ENCODE measurements at places on chromosomes 4 and X. TPM values are rescaled to one million over a fixed set of nuclear protein-coding genes. Genes with fewer than 3 reads are reported as not detected.

DNA sequence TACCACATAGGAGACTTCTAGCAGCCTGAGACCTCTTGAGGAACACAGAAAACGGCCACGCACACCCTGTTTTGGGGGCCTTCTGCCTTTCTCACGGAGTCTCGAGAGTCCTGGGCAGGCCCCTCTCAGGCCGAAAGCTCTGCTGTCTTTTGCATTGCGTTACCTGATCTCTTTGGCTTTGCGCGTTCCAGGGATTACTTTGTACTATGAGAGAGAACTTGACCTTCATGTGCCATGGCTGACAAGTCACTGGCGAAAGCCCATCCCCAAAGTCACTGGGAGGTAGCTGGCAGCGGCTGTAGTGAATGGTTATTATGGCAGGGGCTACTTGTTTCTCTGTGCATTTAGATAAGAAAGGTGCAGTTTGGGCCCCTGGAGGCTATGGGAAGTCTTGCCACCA lies 8.0 kb upstream of the NAT8L start:
- H3K4me1 ChIP-seq, result peaks cover 7% of the 10 kb centered on the region
- no peak for DNase-seq
- H3K27ac ChIP-seq, result no peak overlapping the region
- H3K36me3 ChIP-seq, result no peaks in the 10 kb centered on the region
- H3K27me3 ChIP-seq, result no peaks in the 10 kb centered on the region
- H3K4me3 ChIP-seq, result no peak overlapping the region

GPR143 gene
- 0.59 TPM for total RNA-seq

DNA sequence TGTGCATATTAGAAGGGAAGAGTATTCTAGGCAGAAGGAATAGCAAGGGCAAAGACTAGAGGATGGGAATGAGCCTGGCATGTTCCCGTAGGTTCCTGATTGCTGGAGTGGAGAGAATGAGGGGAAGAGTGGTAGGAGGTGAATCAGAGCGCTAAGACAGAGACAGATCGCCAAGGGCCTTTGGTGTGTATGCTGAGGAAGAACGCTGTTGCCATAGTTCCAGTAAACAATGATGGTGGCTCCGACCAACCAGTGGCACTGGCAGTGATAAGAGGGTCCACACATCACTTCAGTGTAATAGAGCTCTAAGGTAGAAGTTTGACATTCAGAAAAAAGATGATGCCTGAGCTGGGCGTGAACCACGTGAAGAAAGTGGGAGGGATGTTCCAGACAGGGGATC lies 966 bp downstream of the TBC1D25 start:
- no peaks in the 10 kb centered on the region for H3K36me3 ChIP-seq
- H3K4me3 ChIP-seq, result peak overlapping the region; percentile 71
- H3K4me1 ChIP-seq, result no peaks in the 10 kb centered on the region
- no peak for DNase-seq

- H3K4me1 ChIP-seq, result no peaks in the 10 kb centered on the region
- no peaks in the 10 kb centered on the region for H3K36me3 ChIP-seq
- no peak overlapping the region for H3K4me3 ChIP-seq
- no peak overlapping the region for H3K27ac ChIP-seq
These were observed 17.6 kb upstream of the WAS start for GRCh38 chrX:48665991-48666390.

PDCL2 gene
- not detected for total RNA-seq

UTP14A gene
- 16.0 TPM for total RNA-seq

GRCh38 chr4:36064117-36064516 lies 180.2 kb downstream of the ARAP2 start:
- H3K27ac ChIP-seq, result no peak overlapping the region
- no peaks in the 10 kb centered on the region for H3K27me3 ChIP-seq
- H3K4me3 ChIP-seq, result no peak overlapping the region
- H3K36me3 ChIP-seq, result no peaks in the 10 kb centered on the region
- H3K4me1 ChIP-seq, result no peaks in the 10 kb centered on the region

GRCh38 chr4:52982255-52982945 lies 120.3 kb downstream of the RASL11B start:
- no peak overlapping the region for H3K27ac ChIP-seq
- H3K4me3 ChIP-seq, result no peak overlapping the region
- H3K27me3 ChIP-seq, result no peaks in the 10 kb centered on the region
- no peaks in the 10 kb centered on the region for H3K36me3 ChIP-seq

DNA sequence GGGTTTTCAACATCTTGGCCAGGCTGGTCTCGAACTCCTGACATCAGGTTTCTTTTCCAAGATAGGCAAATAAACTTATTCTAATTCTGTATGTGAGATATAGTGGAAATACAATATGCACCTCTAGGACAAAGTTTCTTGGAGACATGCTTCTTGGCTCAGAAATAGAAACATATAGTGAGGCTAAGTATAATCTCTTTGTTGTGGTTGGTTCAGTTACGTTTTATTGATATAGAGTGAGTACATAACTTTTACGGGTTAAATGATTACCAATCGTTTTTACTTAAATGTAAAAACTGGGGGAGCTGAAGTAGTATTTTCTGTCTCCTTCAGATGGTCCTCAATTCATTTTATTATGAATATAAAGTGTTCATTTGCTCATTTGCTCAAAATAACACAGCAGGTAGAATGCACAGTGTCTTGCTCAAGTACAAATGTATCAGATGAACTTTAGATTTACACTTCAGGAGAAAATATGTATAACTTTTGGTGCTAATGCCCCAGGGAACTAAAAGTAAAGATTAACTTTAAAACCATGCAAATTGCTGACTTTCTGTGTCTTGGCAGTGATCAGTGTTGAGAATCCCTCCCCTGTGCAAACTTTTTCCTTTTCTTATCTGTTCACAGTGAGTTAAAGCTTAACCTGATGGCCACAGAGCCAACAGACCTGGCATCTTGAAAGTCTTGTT lies 77.6 kb downstream of the AFF1 start:
- peaks cover 74% of the 10 kb centered on the region for H3K4me1 ChIP-seq
- no peaks in the 10 kb centered on the region for H3K36me3 ChIP-seq
- H3K27me3 ChIP-seq, result no peaks in the 10 kb centered on the region
- H3K4me3 ChIP-seq, result no peak overlapping the region
- H3K27ac ChIP-seq, result peak overlapping the region; percentile 82

DNA sequence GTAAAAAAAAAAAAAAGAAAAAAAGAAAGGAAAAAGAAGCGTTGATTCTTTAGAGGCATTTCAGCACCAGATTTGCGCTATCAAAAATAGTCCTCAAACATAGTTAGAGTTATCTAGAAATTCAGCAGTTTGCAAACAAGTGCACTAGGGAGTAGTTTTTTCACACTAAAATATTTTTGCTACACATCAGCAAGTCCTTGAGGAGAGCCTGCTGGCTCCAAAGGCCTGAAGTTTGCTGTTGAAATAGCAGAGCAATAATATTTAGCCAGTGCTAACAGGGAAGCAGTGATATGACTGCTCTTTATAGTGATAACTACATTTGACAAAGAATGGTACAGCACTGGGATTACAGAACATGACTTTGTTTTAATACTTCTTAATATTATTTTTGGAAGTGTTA lies 472.2 kb downstream of the PCDH7 start:
- no peak overlapping the region for H3K4me3 ChIP-seq
- H3K27ac ChIP-seq, result no peak overlapping the region
- H3K27me3 ChIP-seq, result no peaks in the 10 kb centered on the region

DNA sequence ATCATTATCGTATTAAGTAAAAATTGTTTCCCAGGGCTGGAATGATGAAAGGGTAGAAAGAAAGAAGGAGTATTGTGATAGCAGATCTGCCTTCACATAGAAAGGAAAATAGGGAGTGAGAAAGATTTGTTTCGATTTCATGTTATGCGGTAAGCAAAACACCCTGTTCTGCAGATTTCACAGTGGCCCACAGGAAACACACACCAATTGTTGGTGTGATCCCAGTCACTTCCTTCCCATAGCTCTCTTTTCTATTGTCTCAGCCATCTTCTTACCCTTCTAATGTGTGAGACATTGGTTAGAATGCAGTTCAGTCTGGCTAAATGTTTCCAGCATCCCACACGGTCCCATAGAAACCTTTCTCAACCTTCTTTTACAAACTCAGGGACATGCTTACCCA lies 2709.8 kb downstream of the PCDH7 start:
- no peaks in the 10 kb centered on the region for H3K36me3 ChIP-seq
- DNase-seq, result no peak
- H3K4me1 ChIP-seq, result no peaks in the 10 kb centered on the region
- H3K27me3 ChIP-seq, result no peaks in the 10 kb centered on the region
- no peak overlapping the region for H3K27ac ChIP-seq
- no peak overlapping the region for H3K4me3 ChIP-seq

TCEAL3 gene
- 24.2 TPM for total RNA-seq

PAGE4 gene
- total RNA-seq, result not detected

- no peak overlapping the region for H3K27ac ChIP-seq
- no peaks in the 10 kb centered on the region for H3K36me3 ChIP-seq
- H3K4me3 ChIP-seq, result no peak overlapping the region
- no peaks in the 10 kb centered on the region for H3K4me1 ChIP-seq
- H3K27me3 ChIP-seq, result no peaks in the 10 kb centered on the region
These were observed 81.9 kb downstream of the ATP11C start for GRCh38 chrX:139850968-139851367.

DNA sequence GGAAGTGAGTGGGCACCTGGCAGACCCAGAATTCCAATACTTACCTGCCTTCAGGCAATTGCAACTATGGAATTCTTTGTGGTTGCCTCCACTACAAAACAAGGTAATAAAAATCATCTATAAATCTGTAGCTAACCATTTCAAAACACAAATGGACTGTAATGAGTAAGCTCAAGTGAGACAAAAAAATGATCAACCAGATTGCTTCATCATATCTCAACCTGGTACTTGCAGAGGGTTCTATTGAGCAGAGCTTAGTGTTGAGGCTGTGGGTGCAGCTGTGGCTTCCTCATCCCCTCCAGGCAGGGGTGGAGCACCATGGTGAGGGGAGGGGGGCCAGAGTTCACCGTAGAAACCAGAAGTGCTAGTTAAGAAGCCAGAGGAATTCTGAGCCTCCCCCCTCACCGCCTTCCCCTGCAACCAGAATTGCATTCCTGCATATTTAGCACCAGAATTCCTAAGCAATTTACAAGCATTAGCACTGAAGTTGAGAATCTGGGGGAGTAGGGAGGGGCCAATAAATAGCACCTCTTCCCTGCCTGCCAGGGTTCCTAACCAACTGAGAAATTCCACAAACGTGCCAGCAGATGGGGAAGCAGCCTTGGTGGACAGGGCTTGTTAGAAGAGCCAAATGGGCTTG lies 11.5 kb downstream of the CTAG1A start:
- H3K4me1 ChIP-seq, result no peaks in the 10 kb centered on the region
- H3K27me3 ChIP-seq, result no peaks in the 10 kb centered on the region
- DNase-seq, result no peak
- H3K36me3 ChIP-seq, result no peaks in the 10 kb centered on the region
- H3K4me3 ChIP-seq, result no peak overlapping the region
- H3K27ac ChIP-seq, result no peak overlapping the region

DNA sequence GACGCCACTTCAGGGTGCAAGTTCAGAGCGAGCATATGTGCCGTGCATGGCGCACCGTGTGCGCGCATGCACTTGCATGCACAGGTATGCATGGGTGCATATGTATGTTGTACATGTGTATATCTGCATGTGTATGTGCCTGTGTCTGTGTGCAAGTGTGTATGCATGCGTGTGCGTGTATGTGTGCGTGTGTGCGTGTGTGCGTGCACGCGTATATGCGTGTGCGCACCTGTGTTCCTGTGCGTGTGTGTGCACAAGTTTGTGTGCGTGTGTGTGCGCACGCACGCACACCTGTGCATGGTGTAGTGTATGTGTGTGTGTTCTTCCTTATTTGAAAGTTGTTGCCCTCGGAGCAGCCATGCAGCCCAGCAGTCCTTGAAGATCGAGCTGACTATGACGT lies 76.8 kb downstream of the GPR143 start:
- no peak overlapping the region for H3K4me3 ChIP-seq
- peaks cover 6% of the 10 kb centered on the region for H3K36me3 ChIP-seq
- no peak for DNase-seq
- H3K27ac ChIP-seq, result no peak overlapping the region

SATL1 gene
- total RNA-seq, result not detected

GRCh38 chrX:65925005-65925404 lies 114.9 kb downstream of the VSIG4 start:
- no peaks in the 10 kb centered on the region for H3K36me3 ChIP-seq
- no peak overlapping the region for H3K27ac ChIP-seq
- H3K4me3 ChIP-seq, result no peak overlapping the region
- no peak for DNase-seq
- no peaks in the 10 kb centered on the region for H3K4me1 ChIP-seq

DNA sequence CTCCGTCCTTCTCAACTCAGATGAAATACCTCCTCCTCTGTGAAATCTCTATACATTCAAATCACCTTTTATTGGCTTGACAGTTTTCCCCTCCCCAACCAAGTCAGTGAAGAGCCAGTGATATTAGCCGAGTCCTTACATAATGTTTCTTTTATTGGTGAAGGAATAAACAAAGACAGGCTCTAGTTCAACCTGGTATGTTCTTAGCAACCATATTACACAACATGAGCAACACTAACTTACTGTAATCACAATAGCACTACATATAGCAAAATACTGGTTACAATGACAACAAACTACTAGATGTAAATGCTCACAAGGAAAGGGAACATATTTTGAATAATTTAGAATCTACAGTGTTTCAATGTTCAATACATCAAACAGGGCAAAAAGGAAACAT lies 19.9 kb downstream of the DHX15 start:
- H3K4me1 ChIP-seq, result peaks cover 20% of the 10 kb centered on the region
- no peak for DNase-seq
- no peak overlapping the region for H3K4me3 ChIP-seq
- H3K27me3 ChIP-seq, result no peaks in the 10 kb centered on the region
- no peak overlapping the region for H3K27ac ChIP-seq

PLXNB3 gene
- 1.6 TPM for total RNA-seq

FAM236D gene
- total RNA-seq, result not detected

GRCh38 chr4:139969635-139970266 lies 184.2 kb downstream of the MAML3 start:
- H3K27ac ChIP-seq, result no peak overlapping the region
- no peaks in the 10 kb centered on the region for H3K36me3 ChIP-seq
- H3K4me3 ChIP-seq, result no peak overlapping the region
- H3K4me1 ChIP-seq, result peaks cover 50% of the 10 kb centered on the region
- no peaks in the 10 kb centered on the region for H3K27me3 ChIP-seq

DNA sequence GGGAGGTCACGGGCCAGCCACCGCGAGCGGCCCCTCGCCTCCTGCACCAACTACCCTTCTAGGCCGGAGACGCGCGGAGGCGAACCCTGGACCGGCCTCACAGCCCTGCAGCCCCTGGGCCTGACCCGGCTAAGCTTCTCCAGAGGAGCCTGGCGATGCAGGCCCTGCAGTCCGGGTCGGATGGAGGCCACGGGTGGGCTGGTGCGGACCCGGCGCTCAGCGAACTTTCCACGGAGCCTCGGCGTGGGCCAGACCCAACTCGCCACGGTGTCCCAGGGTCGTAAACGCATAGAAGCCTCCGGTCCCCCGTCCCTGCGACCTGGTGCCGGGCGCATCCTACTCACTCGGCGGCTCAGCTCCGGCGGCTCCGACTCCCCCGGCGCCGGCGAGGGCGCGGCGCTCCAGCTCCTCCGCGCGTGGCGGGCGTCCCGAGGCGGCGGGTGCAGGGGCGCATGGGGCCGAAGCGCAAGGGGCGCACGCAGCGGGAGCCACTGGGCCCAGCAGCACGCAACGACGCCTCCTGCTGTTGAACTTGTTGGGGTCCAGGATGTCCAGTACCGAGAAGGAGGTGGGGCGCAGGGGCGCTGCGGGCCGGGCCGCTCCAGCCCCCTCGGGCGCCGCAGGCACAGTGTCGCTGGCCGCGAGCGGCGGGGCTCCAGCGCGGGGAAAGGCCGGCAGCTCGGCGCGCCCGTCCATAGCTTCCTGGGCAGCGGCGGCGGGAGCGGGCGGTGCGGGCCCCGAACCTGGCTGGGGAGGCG lies 427 bp downstream of the NKX1-1 start:
- H3K4me1 ChIP-seq, result peaks cover 21% of the 10 kb centered on the region
- no peaks in the 10 kb centered on the region for H3K36me3 ChIP-seq
- DNase-seq, result no peak

Data from upper lobe of left lung (tissue), 6 donors.